NCI-H2081 (cell line): ENCODE measurements at places on chromosomes 5 and 9.

- no peak for DNase-seq
These were observed 63.0 kb upstream of the SELENOP start for GRCh38 chr5:42874621-42875198.

- DNase-seq, result no peak
These were observed 230.9 kb downstream of the CDH9 start for GRCh38 chr5:26807231-26808199.

GRCh38 chr9:93595861-93596365, 19.5 kb downstream of the PHF2 start:
- no peak for DNase-seq

- DNase-seq, result no peak
These were observed 262.8 kb downstream of the PAPPA start for GRCh38 chr9:116416421-116416820.

DNA sequence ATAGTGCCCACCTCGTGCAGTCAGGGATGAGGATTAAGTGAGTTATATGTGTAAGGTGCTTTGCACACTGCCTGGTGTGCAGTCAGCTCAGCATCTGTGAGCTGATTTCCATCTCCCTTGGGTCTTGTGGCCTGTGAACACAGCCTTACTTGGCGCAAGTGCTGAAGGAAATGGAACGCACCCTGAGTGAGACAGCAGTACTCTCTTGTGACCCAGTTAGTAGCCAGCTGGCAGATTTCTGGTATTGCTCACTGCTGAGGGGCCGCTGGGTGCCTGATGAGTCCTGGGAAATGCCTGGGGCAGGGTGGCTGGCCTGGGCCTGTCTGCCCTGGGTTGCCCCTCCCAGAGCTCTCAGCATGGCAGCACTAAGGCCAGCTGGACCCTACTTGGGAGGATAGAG, 90.9 kb upstream of the BOD1 start:
- DNase-seq, result no peak

GRCh38 chr9:110748251-110748893, 79.8 kb downstream of the MUSK start:
- DNase-seq, result no peak

DNA sequence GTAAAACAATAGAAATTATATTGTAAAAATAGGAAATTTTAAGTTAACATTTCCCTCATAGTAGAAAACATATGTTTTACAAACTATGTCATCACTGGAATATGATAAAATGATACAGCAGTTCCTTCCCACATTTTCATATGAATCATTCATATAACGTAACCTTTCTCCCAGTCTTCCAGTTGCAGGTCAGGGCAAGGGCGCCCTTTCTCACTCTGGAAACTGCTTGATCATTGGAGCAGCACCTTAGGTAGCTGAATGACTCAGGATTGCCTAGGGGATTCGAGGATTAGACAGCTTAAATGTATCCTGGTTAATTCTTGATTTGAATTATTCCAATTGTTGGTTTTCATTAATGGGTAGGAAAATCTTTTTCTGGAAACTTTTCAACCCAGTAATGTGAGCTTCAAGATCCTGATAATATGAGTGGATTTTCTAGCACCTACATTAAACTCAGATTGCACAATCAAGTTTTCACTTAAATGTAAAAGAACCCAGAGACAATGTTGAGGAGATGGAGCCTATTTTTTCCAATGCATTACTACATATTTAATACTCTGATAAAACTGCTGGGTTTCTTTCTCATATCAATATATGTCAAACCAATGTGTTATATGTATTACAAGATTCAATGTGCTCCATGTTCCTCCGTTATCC, 32.6 kb upstream of the ANXA1 start:
- no peak for DNase-seq

DNA sequence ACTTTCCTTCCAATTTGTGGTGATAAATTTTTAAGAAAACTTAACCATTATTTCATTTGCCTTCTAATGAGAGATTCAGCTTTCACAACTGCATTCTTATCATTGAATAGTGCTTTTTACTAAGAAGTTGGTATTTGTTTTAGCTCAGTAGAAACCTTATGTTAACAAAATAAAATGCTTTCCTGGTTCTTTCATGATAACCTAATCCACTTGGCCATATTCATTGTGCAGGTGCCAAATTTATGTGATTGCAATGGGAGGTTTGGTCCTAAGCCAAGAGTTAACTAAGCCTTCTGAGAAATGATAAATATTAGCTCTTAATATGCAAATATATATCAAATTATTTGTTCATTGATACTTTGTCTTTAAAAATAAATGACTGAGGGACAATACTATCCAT, 141.1 kb upstream of the TLE4 start:
- DNase-seq, result no peak

DNA sequence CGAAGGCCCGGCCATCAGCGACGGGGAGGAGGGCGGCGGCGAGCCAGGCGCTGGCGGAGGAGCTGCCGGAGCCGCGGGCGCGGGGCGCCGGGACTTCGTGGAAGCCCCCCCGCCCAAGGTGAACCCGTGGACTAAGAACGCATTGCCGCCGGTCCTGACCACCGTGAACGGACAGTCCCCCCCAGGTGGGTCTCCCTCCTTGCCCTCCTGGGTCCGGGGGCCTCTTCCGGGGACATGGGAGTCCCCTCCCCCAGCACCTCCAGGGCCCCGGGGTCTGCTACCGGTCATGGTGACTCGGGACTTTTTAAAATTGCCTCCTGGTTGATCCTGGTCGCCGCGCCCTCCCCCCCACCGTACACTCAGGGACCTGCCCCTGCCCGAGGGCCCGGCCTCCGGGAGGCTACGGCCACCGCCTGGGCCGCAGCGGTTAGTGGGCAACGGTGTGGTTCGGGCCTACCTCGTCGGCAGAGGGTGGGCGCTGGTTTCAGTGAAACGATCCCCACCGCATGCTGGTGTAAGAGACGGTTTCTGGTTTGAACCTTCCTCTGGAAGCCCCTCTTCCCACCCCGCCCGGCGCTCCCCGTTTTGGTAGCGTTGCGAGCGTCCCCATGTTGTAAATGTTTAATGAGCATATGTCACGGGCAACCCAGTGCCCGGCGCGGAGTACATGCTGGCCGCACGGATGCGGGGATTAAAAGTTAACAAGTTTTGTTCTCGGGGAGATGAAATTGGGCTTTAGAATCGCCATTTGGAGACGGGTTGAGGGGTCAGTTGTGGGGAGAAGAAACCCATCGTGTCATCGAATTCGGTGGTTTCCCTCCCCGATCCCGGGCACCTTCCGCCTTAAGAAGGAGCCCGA, 1.1 kb downstream of the LARP1 start:
- DNase-seq, result no peak

DNA sequence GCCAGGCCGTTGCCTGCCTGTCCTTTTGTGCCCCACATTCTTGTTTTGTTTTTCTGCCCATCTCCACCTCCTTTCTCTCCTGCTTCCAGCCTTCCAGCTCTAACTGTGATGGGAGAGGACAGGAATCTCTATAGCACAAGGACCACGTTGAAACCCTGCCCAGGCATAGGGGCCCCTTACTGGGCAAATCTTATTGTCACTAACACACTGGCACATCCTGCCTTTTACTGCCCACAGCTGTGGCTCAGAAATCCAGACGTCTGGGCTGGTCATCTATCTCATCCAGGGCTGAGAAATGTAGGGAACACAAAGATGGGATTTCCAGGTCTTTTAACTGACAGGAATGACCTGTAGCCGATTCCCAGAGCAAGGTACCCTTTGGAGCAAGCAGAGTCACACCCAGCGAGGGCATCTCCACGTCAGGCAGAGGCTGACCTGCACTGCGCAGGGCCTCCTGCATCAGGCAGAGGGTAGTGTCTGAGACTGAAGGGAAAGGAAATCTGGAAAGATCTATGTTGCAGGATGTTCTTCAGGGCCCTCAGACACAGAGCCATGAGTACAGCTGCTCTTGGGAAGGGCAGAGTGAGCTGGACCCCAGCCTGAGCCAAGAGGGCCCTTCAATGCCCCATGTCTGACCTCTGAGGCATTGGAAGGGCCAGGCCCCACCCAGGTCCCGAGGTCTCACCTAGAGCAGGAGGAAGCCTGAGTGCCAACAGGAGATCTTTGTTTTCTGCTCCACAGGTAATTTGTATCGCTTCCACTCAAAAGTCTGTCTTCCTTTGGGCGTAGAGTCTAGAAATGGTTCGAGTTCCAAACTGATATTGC, 278.8 kb downstream of the FSTL4 start:
- DNase-seq, result no peak

- no peak for DNase-seq
These were observed 11.8 kb downstream of the LHX6 start for GRCh38 chr9:122216798-122217418.

DNA sequence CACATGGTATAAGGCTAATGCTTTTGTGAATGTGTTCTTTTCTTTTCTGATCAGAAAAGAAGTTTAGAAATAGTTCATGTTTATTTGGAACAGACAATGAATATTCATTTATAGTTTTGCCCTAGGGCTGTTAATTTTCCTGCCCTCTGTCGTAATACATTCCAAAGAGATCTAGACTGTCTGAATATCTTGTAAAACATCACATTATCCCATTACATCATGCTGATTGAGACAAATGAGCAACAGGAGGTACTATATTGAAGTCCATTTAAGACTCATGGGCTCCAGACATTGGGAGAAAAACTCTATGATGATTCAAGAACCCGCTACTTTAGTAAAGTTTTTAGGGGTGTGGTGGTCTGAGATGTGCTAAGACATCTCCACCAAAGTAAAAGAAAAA, 121.2 kb upstream of the MAP1B start:
- no peak for DNase-seq

- no peak for DNase-seq
These were observed 14.5 kb downstream of the C9orf50 start for GRCh38 chr9:129606161-129607026.

- peak; percentile 79 for DNase-seq
These were observed 54.1 kb downstream of the PWWP2A start for GRCh38 chr5:160064995-160065614.

DNA sequence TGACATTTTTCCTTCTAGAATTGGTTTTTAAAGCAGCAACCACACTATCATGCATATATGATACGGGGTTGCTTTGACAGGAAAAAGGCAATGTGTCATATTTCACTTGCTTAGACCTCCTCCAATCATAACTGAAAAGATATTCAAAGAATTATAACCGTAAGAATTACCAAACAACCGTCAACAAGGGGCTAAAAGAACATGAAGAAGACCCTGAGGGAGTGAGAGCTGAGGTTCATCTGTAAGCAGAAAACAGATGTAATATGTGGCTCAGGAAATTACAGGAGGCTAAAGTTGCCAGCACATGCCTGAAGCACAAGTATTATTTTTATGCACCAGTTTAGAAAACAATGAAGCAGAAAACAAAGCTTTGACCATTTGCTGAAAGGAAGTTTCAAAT, 78.9 kb downstream of the APBA1 start:
- no peak for DNase-seq

GRCh38 chr5:171635028-171635427, 150.6 kb upstream of the SMIM23 start:
- no peak for DNase-seq

GRCh38 chr5:135119481-135119880, 85.5 kb upstream of the PITX1 start:
- DNase-seq, result no peak

DNA sequence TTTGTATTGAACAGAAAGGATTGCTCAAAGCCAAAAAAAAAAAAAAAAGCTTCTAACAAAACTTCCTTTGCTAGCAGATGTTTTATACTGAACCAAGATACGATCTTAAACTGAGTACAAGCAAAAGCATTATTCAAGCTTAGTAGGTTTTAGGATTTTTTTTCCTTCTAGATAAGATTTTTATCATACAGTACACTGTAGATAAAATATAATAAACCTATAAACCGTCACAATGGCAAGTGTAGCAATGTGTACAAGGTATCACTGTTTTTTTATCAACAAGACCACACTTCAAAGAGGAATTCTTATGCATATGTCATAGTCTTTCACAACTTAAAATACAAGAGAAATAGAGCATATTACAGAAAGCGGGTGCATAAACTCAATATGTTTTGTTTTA, 56.5 kb upstream of the TRPM3 start:
- no peak for DNase-seq

DNA sequence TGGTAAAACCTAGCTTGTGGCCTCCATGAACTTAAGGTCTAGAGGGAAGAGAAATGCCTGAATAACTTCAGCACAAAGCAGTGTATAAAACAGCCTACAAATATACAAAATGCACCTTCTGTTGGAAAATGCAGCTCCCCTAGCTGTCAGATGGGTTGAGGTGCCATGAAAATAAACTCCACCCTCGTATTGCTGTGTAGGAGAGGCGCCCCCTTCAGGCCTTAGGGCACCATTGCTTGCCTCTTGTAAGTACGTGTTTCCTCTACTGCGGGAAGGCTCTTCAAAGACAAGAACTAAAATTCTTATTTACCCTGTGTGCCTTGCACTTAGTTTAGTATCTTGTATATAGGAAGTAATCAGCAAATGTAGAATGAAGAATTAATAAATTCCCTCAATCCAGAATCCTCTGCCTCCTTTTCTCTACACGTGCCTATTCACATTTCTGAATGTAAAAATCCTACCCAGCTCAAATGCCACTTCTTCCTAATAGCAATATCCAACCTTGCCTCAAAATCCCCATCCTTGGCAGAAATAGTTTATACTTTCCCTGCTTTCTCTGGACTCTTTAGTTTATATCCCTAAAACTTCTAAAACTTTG, 393.7 kb upstream of the PDE4D start:
- peak; percentile 50 for DNase-seq

DNA sequence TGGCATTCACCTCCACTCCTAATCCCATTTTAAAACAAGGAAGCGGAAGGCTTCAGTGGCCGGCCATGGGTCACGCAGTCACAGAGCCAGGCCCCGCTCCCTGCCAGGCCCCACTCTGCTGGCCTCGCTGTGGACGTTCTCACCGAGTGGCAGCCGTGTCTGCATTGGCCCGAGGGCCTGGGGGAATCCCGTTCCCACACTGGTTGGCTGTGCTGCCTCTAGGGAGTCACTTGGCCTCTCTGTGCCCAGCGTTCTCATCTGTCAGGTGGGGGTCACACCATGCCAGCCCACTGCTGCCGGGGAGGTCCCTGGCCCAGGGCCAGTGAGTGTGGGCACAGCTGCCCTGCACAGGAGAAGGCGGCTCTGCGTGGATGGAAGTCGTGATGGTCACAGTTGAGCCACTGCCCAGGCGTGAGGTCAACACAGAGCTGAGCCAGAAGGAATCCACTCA, 13.4 kb upstream of the SLC9A3 start:
- DNase-seq, result no peak
